Heart right ventricle (tissue), 16 donors: ENCODE measurements at places on chromosomes 2 and 18.

DNA sequence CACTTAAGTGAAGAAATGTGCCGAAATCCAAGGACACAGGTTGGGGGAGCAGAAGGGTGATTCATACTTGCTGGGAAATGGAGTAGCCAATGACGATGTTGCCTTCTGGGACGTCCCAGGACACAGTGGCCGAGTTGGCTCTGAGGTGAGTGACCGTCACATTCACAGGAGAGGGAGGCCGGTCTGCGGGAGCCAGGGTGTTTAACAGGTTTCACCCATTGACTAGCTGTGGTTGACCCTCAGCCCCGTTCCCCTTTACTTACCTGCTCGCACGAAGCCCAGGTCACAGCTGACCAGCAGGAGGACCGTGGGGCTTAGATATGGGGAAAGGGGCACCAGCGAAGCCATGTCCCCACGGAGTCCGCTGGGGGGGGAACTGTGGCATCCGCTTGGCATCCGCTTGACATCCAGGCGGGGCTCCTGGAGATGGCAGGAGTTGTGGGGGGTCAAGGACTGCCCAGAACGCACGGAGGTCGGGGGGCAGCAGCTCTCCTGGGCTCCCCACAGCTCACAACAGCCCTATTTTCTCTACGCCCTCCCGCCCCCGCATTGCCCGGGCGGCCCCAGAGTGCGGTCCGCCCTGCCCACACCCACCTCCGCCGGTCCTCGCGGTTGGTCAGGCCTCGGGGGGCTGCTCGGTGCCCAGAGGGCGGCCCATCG is 586 bp downstream of the FNDC4 start:
- peak; percentile 18 for DNase-seq

- DNase-seq = no peak
Measured at GRCh38 chr18:7608781-7609201, 41.7 kb downstream of the PTPRM start.

GRCh38 chr2:199189229-199189628 is 268.5 kb downstream of the SATB2 start:
- no peak for DNase-seq

GRCh38 chr2:6083136-6083535 is 391.0 kb downstream of the SOX11 start:
- no peak for DNase-seq

- no peak for DNase-seq
Measured at GRCh38 chr2:233021771-233022170, 8.7 kb upstream of the NGEF start.

DNA sequence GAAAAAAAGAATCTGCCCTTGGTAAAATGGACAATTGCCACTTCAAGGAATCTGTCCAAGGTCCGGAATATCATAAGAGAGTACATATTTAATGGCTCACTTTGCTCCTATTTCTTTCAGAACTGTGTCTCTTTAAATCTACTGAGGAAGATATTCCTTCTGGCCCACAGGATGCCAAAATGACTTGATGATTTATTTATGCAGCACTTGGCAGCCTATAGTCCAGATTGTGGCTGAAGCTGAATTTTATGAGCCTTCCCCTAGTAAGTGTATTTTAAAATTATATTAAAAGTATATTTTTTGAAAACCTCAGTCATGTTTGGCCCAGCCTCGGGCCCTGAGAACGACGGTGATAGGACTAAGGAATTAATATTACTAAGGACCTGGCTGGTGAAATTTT is 465.1 kb upstream of the HNRNPA3 start:
- no peak for DNase-seq

- no peak for DNase-seq
Measured at GRCh38 chr2:187826023-187826422, 271.8 kb upstream of the TFPI start.

DNA sequence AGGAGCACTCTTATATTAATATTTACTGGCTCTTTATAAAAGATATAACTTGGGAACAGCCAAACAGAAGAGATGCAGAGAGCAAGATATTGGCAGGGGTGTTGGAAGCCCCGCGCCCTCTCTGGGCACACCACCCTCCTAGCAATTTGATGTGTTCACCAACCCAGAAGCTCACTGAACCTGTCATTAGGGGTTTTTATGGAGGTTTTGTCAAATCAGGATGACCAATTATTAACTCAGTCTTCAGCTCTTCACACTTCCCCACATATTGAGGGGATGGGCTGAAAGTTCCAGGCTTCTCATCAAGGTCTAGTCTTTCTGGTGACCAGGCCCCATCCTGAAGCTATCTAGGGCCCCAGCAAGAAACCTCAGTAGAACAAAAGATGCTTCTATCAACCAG is 10.9 kb upstream of the INO80D start:
- no peak for DNase-seq

GRCh38 chr2:231605607-231606091 is 13.0 kb downstream of the TEX44 start:
- peak; percentile 57 for DNase-seq

- DNase-seq = no peak
Measured at GRCh38 chr2:104818264-104818663, 35.7 kb upstream of the POU3F3 start.

DNA sequence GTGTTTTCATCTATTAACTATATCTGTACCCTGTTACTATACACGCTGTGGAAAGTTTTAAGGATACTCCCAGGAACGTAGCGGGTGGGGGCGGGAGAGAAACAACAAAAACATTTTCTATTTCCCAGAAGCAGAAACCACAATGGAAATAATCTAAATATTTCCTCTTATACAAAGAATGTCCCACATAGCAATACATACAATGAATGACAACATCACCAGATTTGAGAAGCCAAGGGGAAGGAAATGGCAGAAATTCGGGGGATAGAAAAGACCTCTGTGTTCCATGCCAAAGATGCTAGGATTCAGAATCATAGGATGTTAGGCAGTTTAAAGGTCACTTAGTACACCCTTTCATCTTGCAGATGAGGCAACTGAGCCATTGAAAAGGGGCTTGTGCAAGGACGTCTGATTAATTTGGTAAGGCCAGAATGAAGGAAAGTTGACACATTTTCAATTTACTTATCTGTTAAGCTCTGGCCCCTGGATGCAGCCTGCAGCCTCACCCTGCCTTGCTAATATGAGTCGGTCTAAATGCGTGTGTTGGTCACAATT is 41.1 kb upstream of the SCYGR1 start:
- no peak for DNase-seq

- no peak for DNase-seq
Measured at GRCh38 chr2:120667981-120668380, 67.7 kb upstream of the GLI2 start.

DNA sequence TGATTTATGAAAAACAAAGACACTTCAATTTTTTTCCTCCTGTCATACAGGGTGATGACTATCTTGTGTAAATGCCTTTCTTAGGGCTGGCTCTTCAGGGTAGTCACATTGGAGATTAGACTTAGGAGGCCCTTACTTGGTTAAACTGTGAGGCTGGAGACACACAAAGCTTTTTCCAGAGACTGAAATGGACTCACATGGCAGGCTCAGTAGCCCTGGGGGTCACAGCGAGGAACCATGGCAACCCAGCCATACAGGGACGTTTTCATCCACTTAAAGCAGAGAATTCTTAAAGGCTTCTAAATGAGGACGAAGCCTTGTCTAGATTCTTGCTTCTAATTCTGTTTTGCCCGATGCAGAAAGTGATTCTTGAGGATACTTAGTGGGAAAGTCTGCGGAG is 57.3 kb upstream of the ZDBF2 start:
- DNase-seq = no peak

GRCh38 chr2:133675-134593 is 87.6 kb upstream of the FAM110C start:
- no peak for DNase-seq

DNA sequence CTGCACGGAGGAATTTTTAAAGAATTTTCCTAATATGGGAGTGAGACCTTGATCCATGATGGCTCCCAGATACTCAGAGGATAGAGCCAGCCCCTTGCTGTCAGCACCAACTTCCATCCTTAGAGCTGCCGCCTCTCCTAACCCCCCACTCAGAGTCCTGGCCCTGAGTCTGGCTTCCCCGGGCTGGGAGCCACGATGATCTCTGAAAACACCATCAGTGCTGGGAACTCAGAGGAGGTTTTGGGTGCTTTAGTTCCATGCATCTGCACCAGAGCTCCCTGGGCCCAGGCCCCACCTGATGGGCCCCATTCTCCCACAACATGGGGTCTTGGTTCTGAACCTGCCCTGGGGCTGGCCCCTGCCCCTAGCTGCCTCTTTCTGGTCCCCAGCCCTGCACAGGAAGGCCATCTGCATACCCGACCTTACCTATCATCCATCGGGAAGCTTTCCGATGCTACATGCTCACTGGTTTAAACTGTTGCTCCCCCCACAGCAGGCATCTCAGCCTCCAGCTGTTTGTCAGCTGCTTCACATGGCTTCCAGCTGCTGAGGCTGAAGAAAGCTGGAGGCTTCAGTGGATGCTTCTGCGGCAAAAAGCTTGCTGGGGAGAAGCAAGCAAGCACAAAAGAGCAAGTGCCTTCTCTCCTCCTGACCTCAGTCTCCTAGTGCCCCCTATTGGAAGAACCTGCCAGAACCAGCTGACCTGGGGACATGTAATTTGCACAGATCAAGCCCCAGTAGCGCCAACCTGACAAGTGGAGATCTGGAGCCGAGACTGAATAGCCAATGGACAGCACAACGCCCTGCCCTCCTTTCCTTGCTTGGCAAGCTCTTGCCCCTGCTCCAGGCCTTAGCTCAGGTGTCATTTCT is 24.2 kb upstream of the RHOB start:
- peak; percentile 49 for DNase-seq

GRCh38 chr2:175999283-175999819 is 2.7 kb downstream of the LNPK start:
- DNase-seq = no peak

GRCh38 chr2:182361477-182361876 is 65.4 kb downstream of the PDE1A start:
- DNase-seq = no peak

GRCh38 chr2:238141541-238142318 is 3.3 kb downstream of the KLHL30 start:
- DNase-seq = no peak

DNA sequence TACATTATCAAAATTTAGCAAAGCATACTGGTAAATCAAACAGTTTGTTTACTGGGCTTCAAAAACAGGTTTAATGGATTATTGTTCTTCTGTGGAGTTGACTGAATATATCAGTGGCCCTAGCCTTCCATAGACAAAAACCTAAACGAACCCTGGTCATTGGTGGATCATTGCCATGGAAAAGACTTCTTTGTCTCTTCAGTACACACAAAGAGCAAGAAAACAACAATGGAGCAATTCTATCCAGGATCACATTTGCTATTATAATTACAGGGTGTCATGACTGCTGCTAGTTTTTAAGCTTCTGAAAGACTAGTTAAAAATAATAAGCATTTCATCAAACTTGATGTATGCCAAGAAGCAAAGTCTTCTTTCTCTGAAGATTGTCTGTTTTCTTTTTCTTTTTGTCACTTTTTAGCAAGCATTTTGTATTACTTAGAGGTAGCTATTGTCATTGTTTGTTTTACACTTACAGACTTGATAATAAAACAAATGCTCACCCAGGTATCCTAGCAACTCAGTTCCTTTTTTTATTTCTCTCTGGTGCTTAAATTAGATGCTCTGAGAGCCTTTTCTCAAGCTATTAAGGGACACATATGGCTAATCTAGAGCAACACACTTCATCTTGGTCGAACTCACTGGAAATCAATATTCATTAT is 1228.7 kb upstream of the DDX18 start:
- no peak for DNase-seq

DNA sequence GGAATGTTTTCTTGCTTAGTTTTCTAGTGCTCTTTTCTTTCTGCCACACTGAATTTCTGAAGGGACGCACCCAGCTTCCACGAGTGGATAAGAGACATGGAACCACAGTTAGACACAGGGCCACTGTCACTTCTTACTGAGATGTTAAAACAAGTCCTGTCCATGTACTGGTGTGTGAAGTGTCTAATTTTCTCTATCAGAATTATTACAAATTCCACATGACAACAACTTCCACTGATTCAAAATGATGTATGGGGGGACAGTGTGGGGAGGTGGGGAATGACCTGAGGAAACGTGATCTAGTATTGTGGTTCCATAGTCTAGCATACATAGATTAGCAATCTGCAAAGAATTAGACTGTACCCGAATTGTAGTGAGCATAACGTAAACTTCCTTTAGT is 169.6 kb downstream of the TMEM247 start:
- DNase-seq = no peak

- no peak for DNase-seq
Measured at GRCh38 chr18:57918601-57919000, 115.5 kb upstream of the ATP8B1 start.

DNA sequence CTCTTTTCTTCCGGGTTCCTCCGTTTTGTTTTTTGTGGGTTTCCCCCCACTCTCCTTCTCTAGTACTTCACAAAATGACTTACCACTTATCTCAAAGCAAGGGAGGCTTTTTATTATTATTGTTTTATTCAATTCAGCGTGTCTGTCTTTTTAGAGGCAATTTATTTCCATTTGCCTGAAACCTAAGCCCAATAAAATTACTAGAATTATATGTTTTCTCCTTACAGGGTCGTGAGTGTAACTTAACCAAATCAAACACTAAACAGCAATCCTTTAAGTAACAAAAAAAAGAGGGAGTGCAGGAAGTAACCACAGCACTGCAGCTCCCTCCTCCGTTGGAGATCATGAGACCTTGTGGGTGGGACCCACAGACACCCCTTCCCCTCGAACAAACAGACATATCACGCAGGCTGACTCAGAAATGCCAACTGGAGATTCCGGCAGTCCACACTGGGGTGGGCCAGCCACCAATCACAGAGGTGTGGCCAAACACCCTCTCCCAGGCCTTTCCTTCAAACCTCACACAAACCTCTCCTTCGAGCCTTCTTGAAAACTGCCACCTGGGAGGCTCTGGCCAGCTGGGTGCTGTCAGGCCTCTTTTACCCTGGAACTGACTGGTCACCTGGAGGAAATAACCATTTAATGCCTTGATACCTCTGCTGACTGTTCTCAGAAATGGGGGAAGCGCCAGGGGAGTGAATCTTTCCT is 207.1 kb upstream of the SMAD2 start:
- no peak for DNase-seq

GRCh38 chr2:233968556-233968955 is 51.4 kb downstream of the TRPM8 start:
- DNase-seq = no peak

- DNase-seq = peak; percentile 81
Measured at GRCh38 chr2:201235860-201236811, 24.2 kb upstream of the CASP8 start.

DNA sequence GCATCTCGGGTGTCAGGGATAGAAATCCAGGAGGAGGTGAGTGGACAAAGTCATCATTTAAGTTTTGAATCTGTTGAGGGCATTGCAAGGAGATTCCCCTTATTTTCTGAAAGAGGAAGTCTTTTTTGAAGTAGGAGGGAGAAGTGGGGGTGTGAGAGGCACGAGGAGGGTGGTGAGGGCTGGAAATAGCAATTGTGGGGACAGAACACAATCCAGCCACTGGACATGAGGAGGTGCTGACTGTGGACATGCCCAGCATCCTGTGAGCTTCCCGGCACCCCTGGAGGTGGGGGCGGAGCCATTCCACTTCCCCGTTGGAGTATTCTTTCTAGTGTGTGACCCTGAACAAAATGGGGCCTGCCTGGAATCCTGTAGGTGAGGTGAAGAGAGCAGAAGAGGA is 310.7 kb upstream of the EPAS1 start:
- DNase-seq = peak; percentile 15

GRCh38 chr18:59359576-59359952 is 499 bp upstream of the LMAN1 start:
- DNase-seq = no peak

- no peak for DNase-seq
Measured at GRCh38 chr18:48303883-48304282, 105.3 kb downstream of the ZBTB7C start.

GRCh38 chr2:69616755-69617154 is 26.8 kb downstream of the AAK1 start:
- DNase-seq = no peak

- DNase-seq = no peak
Measured at GRCh38 chr2:225136552-225136951, 94.3 kb upstream of the DOCK10 start.

- DNase-seq = peak; percentile 74
Measured at GRCh38 chr2:1744446-1745170, at the start of gene PXDN. Gene PXDN, minus strand, starts transcription at chr2:1744515. Its CDS starts 60 bp downstream, at chr2:1744455.
